ENCODE measurements at places on chromosomes 5 and 9. TPM values are rescaled to one million over a fixed set of nuclear protein-coding genes. Genes with fewer than 3 reads are reported as not detected.

- H3K36me3 ChIP-seq: no peaks in the 10 kb centered on the region
- H3K4me1 ChIP-seq: no peaks in the 10 kb centered on the region
- H3K27me3 ChIP-seq: no peaks in the 10 kb centered on the region
- H3K27ac ChIP-seq: no peak overlapping the region
- no peak for DNase-seq
- H3K4me3 ChIP-seq: no peak overlapping the region
These were observed 198.9 kb downstream of the NXNL2 start for GRCh38 chr9:88733651-88734421.

GRCh38 chr9:99466104-99466503 is 244.0 kb downstream of the SEC61B start:
- DNase-seq: no peak
- peaks cover 21% of the 10 kb centered on the region for H3K4me1 ChIP-seq
- peak overlapping the region; percentile 78 for H3K27ac ChIP-seq
- H3K36me3 ChIP-seq: no peaks in the 10 kb centered on the region
- no peak overlapping the region for H3K4me3 ChIP-seq

DNA sequence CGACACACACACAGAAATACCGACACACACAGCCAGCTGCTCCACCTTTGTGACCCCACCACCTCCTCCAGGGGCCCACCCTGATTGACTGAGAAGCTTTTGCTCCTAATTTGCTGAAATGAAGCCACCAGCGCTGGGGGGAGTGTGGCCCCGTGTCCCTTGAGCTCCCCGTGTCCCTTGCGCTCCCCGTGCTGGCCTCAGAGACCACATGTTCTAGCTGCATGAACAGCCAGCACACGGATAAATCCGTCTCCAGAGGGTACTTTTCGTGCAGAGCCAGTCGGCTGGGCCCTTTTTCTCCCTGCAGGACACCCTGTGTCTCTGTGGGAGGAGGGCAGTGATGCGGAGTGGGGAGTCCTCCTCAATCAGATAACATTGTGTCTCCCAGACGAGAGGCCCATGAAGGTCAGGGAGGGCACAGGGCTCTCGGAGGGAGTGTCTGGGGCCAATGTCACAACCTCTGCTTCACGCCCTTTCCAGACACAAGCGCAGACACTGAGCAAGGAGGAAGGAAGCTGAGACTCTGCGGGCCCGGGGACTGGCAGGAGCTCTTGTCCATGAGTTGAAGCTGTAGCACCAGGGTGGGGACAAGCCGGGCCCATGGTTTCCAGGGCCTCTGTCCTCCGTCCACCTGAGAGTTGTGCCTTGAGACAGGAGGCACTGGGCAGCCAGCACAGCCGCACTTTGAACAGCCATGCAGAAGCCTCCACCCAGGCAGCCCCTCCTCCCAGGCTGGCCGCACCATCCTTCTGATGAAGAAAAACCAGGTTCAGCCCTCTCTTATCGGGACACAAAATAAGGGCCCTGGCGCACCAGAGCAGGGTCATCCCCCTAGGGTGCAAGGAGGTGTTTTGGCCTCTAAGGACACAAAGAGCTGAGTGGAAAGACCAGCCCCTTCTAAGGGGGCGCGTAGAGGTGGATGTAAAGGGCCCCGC is 36.4 kb upstream of the SLC6A19 start:
- DNase-seq: no peak
- no peaks in the 10 kb centered on the region for H3K36me3 ChIP-seq
- no peak overlapping the region for H3K4me3 ChIP-seq
- no peaks in the 10 kb centered on the region for H3K4me1 ChIP-seq
- H3K27me3 ChIP-seq: peaks cover 15% of the 10 kb centered on the region

GRCh38 chr9:7828334-7828733 is 28.8 kb upstream of the DMAC1 start:
- H3K27ac ChIP-seq: no peak overlapping the region
- no peaks in the 10 kb centered on the region for H3K27me3 ChIP-seq
- no peak for DNase-seq
- H3K36me3 ChIP-seq: no peaks in the 10 kb centered on the region
- no peak overlapping the region for H3K4me3 ChIP-seq
- H3K4me1 ChIP-seq: no peaks in the 10 kb centered on the region

DNA sequence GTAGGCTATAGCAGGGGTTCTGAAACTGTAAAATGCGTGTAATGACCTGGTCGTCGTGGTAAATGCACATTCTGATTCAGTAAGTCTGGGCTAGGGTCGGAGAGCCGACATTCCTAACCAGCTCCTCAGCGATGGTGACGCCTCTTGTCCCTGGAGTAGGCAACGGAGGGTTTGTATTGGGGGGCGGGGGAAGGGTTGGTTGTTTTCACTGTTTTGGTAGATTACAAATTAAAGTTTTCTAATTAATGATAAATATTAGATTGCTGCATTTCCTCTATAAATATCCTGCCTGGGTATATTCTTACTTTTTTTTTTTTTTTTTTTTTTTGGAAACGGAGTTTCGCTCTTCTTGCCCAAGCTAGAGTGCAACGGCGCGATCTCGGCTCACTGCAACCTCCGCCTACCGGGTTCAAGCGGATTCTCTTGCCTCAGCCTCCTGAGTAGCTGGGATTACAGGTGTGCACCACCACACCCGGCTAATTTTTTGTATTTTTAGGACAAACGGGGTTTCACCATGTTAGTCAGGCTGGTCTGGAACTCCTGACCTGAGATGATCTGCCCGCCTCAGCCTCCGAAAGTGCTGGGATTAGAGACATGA is 566 bp upstream of the ALDH7A1 start:
- peaks cover 15% of the 10 kb centered on the region for H3K36me3 ChIP-seq
- H3K27ac ChIP-seq: peak overlapping the region; percentile 82
- H3K27me3 ChIP-seq: no peaks in the 10 kb centered on the region
- peak overlapping the region; percentile 41 for H3K4me3 ChIP-seq

DNA sequence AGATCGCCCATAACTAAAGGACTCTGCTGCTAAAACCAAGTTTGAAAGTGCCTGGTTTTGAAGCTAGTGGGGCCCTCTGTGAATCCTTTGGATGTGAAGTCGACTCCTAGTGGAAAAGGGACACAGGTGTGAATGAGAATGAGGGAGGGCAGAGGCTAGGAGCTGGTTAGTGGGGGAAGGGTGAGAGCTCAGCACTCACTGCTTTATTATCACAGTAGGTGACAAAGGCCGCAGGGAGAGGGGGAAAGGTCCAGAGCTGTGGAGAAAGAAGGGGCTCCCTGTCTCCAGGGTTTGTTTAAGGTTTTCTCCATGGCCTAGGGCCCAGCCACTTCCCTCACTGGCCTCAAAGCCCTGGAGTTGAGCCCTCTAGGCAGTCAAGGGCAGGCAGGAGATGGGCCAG is 3.5 kb downstream of the HDHD3 start:
- no peak overlapping the region for H3K27ac ChIP-seq
- no peak overlapping the region for H3K4me3 ChIP-seq
- H3K36me3 ChIP-seq: peaks cover 13% of the 10 kb centered on the region

The TSPAN17 gene
- polyA plus RNA-seq: 21.7 TPM

Data from sigmoid colon (tissue), 7 donors.